ENCODE measurements at places on chromosomes 6 and 20. TPM values are rescaled to one million over a fixed set of nuclear protein-coding genes. Genes with fewer than 3 reads are reported as not detected.

- peak overlapping the region; percentile 98 for H3K27ac ChIP-seq
- H3K4me3 ChIP-seq = peak overlapping the region; percentile 85
- H3K4me1 ChIP-seq = peaks cover 45% of the 10 kb centered on the region
- no peak for DNase-seq
- H3K27me3 ChIP-seq = no peaks in the 10 kb centered on the region
- H3K36me3 ChIP-seq = no peaks in the 10 kb centered on the region
Observed at GRCh38 chr20:46089167-46089416, 670 bp downstream of the NCOA5 start.

GRCh38 chr6:123986938-123987337 lies 183.3 kb downstream of the NKAIN2 start:
- H3K27ac ChIP-seq = no peak overlapping the region
- H3K27me3 ChIP-seq = no peaks in the 10 kb centered on the region
- no peaks in the 10 kb centered on the region for H3K4me1 ChIP-seq
- DNase-seq = no peak
- no peaks in the 10 kb centered on the region for H3K36me3 ChIP-seq
- H3K4me3 ChIP-seq = no peak overlapping the region

Gene C20orf173
- total RNA-seq = not detected

Gene GRM1
- 2.5 TPM for total RNA-seq

Gene NMBR
- not detected for total RNA-seq

Gene ZNF391
- 6.8 TPM for total RNA-seq

Gene HELZ2
- total RNA-seq = 31.4 TPM

Gene ACSS2
- 48.5 TPM for total RNA-seq

Measured in thyroid gland (tissue), 4 donors.